ENCODE measurements at places on chromosomes 7 and 10.

- DNase-seq: no peak
Observed at GRCh38 chr10:63707254-63707910, 186.2 kb downstream of the REEP3 start.

DNA sequence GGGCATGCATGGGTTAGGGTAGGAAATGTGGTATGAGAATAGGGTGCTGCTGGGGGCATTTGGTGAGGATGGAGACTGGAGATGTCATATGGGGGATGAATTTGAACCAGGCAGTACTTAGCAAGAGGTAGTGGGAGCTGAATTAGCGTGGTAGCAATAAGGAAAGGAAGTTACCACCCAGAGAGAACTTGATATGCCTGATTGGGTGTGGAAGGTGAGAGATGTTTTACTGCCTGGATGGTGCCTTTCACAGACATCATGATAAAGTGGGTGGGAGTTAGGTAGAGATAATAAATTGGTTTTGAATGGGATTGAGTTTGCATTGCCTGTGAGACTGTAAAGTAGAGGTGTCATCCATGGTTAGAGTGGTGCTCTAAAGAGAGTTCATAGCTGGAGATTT is 46.7 kb downstream of the TRIM24 start:
- no peak for DNase-seq

DNA sequence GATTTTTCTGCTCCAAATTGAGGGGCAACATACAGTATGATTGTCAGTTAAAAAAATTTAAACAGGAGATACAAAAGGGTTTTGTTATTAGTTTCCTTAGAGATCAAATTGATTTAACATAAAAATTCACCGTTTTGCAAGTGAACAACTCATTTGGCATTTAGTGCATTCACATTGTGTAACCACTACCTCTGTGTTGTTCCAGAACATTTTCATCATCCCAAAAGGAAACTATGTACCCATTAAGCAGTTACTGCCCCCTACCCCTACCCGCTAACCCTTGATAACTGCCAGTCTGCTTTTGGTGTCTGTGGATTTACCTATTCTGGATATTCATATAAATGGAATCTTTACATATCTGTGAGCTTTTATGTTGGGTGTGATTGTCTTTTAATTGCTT is 3.1 kb downstream of the ZRANB1 start:
- no peak for DNase-seq

- DNase-seq: no peak
Observed at GRCh38 chr7:12386313-12386740, 17.3 kb downstream of the VWDE start.

DNA sequence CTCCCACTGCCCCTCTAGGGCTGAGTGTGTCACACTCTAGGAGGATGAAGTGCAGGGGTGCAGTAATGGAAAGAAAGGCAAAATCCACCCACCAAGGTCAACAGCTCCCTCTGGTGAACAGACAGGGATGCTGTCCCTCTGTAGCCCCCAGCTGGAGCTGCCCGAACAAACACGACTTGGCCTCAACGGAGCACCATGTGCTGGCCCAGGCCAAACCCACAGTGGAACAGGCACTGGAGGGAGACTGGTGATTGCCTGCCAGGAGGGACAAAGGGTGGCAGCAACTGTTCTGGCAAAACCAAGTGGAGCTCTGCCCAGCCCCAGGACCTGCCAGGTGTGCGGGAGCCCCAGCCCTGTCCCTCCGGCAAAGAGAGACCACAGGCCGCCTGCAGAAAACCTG is 20.7 kb downstream of the PDIA4 start:
- no peak for DNase-seq

DNA sequence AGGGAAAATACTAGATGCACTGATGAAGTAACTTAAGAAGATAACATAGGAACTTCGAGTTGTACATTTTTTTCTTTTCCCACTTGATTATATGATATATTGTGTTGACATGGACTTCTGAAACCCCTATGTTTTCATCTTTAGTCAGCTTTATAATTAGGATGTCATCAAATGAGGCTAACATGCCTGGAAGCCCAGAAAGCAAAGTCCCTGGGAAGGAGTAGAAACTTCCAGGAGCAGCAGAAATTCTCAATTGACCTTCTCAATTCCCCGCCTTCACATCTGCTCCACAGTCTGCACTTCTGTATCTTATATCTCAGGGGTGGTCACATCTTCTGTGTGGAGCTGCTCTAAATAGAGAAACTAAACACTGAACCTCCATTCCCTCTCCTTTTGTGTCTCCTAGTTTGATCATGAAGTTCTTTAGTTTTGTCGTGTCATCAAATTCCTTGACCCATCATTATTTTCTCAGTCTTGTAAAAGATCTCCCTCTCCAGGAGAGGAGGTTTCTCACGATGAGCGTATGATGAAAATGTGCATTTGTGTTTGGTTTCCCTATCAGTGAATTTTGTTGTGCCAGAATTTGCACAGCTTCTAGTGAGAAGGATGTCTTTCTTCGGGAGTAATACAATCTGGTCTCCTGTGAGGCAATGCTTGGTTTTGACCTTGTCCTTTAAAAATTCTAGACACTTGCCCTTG is 303.3 kb downstream of the SUGCT start:
- DNase-seq: no peak

- DNase-seq: no peak
Observed at GRCh38 chr10:30819341-30820181, 190.0 kb upstream of the LYZL2 start.

DNA sequence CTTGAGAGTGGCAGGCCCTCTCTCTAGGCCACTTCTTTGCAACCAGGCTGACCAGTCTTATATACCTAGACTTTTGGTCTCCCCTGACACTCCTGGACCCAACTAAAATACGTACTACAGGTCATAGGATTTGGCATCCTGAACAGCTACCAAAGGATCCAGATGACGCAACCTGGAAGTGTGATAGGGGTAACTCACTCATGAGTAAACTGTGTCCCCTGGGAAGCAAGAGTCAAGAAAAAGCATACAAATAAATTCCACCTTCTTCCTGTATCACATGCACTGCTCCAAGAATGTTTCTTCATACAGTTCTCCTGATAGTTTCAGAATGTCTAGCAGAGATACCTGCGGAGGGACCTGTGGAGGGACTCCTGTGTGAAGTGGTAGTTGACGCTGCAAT is 172.3 kb downstream of the MDFIC start:
- DNase-seq: no peak

- DNase-seq: no peak
Observed at GRCh38 chr10:16777473-16778370, 39.5 kb downstream of the RSU1 start.

GRCh38 chr7:131067220-131067619 is 260.5 kb upstream of the MKLN1 start:
- DNase-seq: no peak

DNA sequence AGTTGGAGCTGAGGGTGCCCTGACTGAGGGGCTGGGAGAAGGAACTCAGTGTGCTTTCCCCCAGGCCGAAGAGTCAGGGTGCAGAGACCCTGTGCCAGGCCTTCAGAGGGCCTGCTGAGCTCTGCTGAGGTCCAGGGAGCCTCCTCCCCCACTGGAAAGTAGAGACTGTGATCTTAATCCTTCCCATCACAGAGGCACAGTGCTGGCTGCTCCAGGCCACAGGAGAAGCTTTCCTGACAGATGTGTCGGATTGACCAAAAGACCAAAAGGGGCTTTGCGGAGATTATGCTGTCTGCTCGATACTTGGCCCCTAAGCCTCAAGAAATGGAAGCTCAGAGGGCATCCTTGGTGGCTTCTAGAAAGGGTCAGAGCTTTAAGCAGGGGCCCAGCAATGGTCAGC is 32.9 kb upstream of the BTRC start:
- DNase-seq: no peak

DNA sequence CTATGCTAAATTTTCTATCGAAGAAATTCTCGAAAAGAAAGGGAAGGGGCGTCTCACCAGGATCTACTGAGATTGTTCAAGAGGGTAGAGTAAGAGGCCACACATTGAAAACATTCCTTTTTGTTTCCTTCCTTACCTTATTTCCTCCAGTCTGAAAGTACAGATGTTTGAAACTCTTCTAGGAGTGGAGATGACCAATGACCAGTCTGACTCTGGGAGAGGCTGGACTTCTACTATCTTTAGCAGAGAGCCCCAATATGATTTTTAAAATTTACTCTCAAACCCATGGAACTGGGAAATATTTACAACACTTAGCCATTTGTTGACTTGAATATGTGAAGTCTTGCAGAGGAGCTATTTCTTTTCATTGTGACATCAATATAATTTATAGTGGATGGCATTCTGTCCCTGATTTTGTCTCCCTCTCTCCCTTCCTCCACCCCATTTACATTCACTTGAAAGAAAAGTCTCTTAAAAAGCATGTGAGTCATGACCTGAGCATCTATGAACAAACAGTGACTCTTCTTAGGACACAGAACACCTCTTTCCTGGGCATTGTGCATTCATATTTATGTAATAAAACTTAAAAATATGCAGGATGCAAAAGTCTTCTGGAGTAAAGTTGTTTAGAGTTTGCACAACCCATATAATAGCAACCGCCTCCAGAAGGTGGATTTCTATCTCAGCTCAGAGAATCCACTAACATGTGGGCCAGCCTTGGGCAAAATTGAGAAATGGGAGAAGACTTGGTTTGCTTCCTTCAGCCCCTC is 31.2 kb upstream of the BMPER start:
- no peak for DNase-seq

DNA sequence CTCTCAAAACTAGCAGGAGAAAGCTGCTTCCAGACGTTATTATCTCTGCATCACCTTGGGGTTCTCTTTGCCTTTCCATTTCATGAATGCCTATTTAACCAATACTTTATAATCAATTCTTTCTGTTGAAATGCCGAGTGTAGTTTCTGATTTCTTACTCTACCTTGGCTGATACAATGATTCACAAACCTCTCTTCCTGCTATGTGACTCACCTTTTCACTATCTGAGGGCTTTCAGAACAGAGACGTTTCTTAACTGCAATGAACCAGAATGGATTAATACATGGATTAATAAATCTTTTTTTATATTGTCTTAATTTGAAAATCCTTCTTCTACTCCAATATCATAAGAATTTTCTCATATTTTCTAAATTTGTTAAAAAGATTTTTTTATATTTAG is 46.4 kb upstream of the ZNF746 start:
- DNase-seq: no peak

DNA sequence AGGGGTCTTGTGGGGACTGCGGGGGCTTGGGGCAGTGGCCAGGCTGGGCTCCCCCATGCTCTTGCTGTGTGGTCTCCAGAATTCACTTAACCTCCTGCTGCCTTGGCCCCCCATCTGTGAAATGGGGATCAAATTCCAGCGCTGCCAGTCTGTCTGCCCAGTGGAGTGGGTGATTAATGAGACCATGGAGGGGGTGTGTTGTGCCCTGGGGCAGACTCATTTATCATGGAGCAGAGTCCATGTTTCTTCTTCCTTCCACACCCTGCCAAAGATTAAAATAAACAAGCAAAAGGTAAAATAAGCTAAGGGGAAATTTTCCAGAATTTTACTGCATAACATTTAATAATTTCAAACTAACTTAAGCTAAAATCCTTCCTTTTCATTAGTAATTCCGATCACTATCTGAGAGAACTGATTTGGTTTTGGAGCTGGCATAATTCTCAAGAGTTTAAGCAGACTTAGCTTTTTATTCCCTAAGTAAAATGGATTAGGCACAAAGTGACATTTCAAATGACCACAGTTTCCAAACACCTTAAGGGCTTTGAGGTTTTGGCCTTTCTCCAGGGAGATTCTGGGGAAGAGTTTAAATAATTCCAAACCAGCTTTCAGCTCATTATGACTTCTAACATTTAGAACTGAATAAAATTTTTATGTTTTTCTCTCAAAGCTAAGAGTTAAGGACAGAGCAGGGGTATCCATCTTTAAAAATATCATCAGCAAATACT is 211.9 kb downstream of the CXCL12 start:
- no peak for DNase-seq

Data from activated B cell treated with CpG ODN at 0.5 μM for 24 hours (primary cell).